ENCODE measurements at places on chromosomes 5 and 9.

DNA sequence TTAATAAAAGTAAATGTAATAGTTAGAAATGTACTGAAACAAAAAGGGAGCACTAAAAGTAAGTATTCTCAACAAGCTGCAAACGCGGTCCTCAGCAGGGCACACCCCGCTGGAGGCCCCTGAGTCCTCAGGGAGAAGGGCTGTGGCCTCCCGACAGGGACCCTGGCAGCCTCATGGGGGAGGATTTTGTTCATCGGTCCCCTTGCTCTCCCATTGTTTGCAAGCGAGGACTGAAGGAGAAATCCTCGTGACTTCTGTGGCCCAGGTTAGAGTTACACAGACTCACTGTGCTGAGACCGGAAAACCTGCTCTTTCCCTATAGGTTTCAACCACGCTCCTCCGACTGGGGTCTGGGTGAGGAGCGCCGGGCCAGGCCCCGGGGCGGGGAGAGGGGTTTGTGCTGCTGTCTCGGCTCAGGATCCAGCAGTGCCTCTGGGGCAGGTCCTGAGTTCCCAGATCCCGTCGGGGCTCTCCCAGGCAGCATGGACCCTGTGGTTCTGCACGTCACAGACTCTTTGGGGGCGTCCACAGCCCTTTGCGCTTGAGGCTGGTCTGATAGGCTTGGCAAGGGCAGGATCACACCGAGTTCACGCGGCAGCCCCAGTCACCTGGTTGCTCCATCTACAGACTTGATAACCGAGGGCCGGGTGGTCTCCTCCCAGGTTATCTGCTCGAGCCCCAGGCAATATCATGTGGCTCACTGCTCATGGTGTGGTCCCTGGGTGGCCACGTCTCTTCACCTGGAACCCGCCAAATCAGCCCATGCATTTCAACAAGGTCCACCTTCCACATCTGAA is 38.8 kb downstream of the MRPL36 start:
- no peak for DNase-seq

GRCh38 chr5:176542135-176542595 is 5.0 kb upstream of the RNF44 start:
- no peak for DNase-seq

DNA sequence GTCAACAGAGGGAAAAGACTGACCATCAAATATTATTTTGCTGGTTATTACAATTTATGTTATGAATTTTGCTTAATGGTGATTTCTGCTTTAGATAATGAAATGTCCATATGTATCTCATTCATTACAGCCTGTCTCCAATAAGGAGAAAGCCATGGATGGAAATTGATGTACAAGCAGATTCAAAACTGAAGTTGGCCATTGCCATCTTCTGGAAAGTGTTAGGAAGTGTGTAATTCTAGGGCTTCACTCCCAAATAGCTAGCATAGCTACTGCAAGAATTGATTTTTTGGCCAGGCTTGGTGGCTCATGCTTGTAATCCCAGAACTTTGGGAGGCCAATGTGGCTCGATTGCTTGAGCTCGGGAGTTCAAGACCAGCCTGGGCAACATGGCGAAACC is 45.8 kb downstream of the DYNC2I2 start:
- DNase-seq, result no peak

DNA sequence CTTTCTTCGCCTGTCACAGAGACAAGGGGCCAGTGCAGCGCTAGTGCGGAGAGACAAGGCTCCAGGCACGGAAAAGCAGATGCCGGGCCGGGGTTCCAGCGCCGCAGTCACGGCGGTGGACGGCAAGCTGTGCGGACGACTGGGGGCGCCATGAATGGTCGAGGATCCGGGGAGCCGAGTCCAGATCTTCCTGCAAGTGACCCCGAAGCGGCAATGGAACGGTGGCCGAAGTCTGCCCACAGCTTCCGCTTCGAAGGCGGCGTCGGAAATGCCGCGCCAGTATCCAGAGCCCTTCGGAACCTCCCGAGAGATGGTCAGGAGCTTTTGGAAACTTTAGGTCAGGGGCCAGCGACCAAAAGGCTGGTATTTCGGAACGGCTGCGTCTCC is 601 bp upstream of the FAF2 start:
- no peak for DNase-seq

All from bronchial epithelial cell (primary cell).